ENCODE measurements at places on chromosomes 12 and 14.
A peak's percentile ranks its signal among the peaks of the same experiment; 100 is the strongest.

DNA sequence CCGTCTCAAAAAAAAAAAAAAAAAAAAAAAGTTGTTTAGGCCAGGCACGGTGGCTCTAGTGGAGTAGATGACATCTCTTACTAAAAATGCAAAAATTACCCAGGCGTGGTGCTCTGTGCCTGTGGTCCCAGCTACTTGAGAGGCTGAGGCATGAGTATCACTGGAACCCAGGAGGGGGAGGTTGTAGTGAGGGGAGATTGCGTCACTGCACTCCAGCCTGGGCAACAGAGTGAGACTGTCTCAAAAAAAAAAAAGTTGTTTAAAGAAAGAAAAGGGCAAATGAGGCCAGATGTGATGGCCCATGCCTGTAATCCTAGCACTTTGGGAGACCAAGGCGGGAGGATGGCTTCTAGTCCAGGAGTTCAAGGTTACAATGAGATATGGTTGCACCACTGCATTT is 36.6 kb upstream of the SPPL3 start:
- DNase-seq = no peak

DNA sequence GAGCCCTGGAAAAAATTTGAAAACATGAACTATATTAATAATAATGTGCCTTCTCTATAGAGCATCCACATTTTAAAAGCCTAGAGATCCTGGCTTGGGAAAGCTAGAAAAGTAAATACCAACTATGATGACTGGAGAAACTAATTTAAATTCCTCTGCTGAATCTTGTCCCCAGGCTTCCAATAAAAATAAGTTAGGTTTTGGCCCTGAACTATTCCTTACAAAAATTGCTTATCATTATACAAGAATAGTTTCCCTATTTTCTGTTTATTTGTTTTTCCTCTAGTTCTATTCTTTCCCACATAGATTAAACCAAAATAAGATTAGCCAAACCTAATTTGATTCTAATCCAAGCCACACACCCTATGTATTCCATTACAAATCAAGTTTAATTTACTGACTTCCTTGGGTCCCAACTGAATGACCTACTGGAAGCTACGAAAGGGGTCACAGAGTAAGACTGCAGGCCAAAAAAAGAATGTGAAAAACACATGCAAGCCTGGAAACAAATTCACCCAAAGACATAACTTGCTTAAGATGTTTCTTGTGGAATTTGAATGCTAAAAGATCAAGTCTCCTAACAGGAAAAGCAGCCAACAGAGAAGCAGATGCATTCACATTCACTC is 133.0 kb downstream of the PAWR start:
- DNase-seq = no peak

DNA sequence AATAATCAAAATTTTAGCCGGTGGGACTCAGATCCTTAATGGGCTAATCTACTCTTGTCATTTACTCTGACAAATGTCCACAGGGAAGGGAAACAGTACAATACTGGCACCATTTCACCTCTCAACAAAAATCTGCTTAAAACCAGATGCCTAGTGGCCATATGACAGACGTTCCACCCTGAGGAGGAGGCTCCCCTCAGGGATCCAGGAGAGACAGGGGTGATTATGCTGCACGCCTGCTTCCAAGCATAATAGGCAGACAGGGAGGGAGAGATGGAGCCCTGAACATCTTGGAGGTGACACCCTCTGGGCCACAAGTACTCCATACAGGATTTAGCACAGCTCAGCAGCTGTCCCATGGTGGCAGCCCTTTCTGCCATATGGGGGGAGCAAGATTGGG is 24.8 kb upstream of the AKAP6 start:
- DNase-seq = no peak

- DNase-seq = peak; percentile 62
Observed at GRCh38 chr14:76352639-76353281, 23.2 kb upstream of the ESRRB start.

- no peak for DNase-seq
Observed at GRCh38 chr12:50542448-50542847, 37.7 kb downstream of the DIP2B start.

- no peak for DNase-seq
Observed at GRCh38 chr12:87806310-87806709, 222.9 kb downstream of the C12orf50 start.

- DNase-seq = no peak
Observed at GRCh38 chr12:127060310-127060847, 1206.6 kb upstream of the TMEM132C start.

GRCh38 chr14:85093631-85094330 is 436.2 kb upstream of the FLRT2 start:
- DNase-seq = no peak

- DNase-seq = no peak
Observed at GRCh38 chr14:92049781-92050180, 9.9 kb upstream of the TRIP11 start.

DNA sequence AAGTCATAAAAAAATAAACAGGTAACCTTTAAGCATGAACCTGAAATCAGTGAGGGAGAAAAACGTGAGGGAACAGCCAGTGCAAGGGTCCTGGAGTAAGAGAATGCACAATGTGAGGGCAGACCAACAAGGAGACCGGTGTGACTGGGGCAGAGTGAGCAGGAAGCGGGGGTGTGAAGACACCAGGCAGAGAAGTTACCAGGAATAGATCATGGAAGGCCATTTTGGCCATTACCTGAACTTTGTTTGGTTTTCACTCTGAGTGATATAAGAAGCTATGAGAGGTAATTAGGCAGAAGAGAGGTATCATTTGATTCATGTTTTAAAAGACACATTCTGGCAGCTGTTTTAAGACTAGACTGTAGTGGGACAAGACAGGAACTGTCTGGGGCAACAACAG is 15.0 kb downstream of the PAH start:
- no peak for DNase-seq

DNA sequence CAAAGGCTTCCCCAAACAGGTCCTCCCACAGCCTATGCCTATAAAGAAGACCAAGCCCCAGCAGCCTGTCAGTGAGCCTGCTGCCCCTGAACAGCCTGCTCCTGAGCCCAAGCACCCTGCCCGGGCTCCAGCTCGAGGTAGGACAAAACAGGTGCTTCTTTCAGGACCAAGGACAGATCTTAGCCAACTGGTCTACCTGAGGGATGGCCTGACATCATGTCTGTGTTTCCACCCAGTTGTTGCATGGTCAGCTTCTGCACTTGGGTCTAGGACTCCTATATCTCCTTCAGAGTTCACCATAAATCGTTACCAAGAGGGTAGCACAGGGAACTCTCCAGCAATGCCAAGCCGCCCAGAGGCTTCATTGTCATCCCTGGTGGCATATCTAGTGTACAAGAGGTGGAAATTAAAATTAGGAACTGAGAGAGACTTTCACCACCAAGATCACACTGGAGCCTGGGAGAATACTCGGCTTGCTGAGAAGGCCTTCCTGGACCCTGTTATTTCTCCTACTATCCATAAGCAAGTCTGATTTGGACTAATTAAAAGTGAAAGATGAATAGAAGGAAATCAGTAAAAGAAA is 38.2 kb upstream of the OAS1 start:
- DNase-seq = no peak

- no peak for DNase-seq
Observed at GRCh38 chr12:54420766-54421144, 1.7 kb upstream of the ITGA5 start.

DNA sequence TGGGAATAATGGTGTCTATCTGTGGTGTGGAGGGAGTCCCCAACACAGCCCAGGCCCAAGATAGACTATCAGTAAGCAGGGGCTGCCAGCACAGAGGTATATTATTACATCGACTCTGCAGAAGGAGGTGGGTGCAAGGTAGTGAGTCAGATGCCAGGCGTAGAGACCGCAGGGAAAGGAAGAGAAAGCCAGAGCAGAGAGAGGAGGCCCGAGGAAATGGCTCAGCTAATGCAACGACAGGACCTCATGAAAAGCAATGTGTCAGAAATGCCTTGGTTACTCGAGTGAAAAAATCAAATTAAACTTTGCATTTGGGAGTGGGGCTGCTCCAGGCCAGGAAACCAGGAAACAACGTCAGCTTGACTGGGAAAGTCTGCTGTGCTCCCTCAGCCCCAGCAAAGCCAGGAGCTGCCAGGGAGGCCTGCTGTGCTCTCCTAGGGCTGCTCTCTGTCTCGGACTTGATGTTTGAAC is 173.2 kb downstream of the SUDS3 start:
- DNase-seq = no peak

- DNase-seq = peak; percentile 52
Observed at GRCh38 chr14:70886421-70887206, 20.6 kb upstream of the PCNX1 start.

DNA sequence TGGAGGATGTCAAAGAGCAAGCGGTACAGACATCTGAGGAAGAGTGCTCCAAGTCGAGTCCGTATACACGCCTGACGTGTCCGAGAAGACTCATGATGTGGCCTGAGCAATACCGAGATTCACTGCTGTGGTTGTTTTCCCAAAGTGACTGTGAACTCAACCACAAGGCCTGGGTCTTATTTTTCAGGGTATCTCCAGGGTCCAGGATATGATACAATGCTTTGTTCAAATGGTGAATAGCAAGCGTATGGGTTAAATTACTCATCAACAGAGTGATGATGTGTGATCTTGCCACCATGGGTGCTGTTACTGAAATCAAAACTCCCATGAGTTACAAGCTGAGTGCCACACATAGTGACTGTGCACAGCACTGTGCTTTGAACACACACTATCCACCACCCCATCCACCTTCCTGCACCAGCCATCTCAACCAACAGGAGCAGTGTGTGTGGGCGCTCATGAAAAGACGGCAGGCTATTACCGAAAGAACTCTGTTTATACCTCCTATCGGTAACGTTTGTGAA is 109.6 kb downstream of the BCAT1 start:
- peak; percentile 67 for DNase-seq

DNA sequence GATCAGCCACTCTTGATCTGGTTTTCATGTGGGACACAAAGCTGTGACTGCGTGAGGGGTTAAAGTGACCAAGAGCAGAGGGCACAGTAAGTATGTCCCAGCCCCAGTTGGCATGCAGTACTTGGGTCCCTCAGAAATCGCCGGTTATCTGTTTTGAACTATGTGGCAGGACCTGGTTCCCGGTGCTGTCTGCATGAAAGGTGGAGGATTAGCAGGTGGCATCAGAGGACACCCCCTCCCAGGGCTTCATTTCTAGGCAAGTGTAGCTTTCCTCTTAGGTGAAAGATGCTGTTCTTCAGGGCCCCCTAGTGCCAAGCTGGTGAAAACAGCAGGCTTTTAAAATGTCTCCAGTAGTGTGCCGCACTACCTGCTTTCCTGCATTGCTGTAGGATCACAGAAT is 57.1 kb downstream of the ATG14 start:
- peak; percentile 50 for DNase-seq

GRCh38 chr12:4353785-4354208 is 25.7 kb downstream of the FGF23 start:
- peak; percentile 11 for DNase-seq

DNA sequence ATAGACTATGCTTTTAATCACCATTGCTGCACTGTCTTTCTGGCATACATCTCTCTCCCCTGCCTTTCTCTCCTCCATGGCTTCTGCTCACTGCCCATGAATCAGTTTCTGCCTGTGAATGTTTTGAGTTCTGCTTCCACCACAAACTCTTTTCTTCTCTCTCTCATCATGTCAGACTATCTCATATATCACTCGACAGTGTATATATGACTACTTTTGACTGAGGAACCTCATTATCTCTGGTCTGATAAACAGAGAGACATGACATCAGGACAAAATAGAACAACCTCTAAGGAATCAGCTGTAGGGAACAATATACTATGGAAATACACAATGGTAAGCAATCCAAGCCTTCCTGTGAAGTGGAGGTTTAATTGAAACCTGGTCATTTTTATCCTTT is 177.9 kb downstream of the FOXA1 start:
- no peak for DNase-seq

DNA sequence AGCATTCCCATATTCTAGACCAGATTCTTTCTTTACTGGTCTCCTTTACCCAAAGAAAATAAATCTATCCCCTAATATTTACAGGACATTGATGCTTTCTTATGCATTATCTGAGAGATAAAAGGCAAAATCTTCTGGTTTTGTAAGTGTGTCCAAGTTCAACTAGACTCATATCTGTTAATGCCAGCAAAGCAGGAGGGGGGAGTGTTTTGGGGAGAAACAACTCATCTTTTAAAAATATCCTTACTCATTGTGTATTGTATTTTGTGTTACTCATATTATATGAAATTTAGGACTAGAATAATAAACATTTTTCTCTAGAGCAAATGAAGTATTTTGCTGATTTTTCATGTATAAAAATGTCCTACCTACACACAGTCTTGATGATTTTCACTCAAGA is 54.8 kb downstream of the SAMD4A start:
- no peak for DNase-seq

DNA sequence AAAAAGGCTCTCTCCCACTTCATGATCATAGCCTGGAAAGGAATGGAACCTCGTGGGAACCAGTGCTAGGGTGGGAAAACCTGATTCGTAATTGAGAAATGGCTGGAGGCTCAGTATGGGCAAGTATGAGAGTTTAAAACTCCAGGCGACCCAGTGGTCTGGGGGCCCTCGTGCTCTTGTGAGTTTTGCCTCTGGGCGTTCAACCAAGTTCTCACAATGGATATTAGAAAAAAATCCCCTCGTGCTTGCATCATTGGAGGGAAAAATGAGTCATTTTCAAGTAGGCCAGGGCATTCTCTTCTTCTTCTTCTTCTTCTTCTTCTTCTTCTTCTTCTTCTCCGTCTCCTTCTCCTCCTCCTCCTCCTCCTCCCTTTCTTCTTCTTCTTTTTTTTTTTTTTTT is 39.0 kb downstream of the GPR68 start:
- no peak for DNase-seq

Data from activated CD4-positive, alpha-beta T cell treated with anti-CD3 and anti-CD28 coated beads, Interleukin-2, amount 50 U/mL, for 48 hours (primary cell).